ENCODE measurements at places on chromosomes 7 and 10.

- no peak for DNase-seq
Observed at GRCh38 chr7:55527307-55527706, 45.0 kb downstream of the VOPP1 start.

GRCh38 chr10:71888623-71889387 is 37.8 kb upstream of the PSAP start:
- peak; percentile 87 for DNase-seq

DNA sequence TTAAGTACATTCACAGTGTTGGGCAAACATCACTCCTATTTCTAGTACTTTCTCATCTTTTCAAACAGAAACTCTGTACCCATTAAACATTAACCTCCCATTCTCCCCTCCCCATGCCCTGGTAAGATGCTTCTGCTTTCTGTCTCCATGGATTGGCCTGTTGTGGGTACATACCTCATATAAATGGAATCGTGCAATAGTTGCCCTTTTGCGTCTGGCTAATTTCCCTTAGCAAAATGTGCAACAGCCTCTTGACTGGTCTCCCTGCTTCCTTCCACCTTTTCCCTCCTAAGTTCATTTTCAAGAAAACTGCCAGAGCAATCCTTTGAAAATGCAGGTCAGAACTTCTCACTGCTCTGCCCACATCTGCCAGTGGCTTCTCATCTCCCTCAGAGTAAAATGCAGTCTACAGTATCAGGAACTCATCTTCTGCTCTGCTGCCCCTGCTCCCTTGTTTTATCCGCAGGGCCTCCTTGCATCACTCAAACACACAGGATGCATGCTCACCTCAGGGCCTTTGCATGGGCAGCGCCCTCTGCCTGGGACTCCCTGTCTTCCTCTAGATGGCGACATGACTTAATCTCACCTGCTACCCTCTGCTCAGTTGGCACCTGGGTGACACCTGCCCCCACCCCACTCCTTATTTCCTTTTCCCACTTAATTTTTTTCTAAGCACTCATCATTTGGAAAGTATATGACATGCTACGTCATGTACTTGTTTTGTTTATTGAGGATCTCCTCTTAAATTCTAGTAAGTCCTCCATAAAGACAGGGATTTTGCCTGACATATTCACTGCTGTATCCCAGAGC is 44.3 kb upstream of the ECHDC3 start:
- no peak for DNase-seq

- DNase-seq: no peak
Observed at GRCh38 chr7:19009936-19010280, 107.5 kb downstream of the TWIST1 start.

DNA sequence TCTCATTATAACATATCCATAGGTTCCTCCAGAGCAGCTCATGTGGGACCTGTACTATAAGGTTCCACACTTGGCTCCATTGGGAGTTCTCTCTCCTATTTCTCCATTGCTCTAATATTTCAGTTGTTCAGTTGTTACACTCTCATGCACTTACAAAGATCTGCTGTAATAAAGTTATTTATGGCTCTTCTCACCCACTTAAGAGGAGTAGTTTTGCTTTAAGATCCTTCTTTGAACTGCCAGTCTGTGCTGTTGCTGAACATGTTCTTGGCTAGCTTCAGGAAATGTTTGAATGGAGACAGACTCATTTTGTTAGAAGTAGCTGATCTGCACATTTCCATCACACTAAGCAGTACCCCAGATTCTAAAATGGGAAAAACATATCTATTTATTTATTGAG is 250.1 kb downstream of the CDK14 start:
- DNase-seq: no peak

- DNase-seq: no peak
Observed at GRCh38 chr7:36961097-36961496, 236.8 kb upstream of the AOAH start.

GRCh38 chr10:97134110-97134509 is 51.6 kb downstream of the SLIT1 start:
- no peak for DNase-seq

DNA sequence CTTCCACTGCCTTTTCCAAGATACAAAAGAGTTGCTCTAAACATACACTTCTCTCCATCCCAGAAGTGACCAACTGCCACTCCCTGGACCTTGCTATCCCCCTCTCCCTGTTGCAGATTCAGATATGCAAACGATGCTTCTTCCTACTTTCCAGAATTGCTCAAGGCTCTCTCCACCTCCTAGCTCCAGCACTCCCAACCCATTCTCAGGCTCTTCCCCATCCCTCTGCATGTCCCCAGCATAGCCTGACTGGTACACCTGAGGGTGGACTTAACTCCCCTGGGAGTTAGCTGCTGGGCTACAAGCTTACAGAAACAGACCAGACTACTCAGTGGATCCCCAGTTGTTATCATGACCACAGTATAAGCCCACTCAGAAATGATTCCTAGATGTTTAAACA is 27.6 kb downstream of the MKRN1 start:
- DNase-seq: no peak

GRCh38 chr7:141073173-141073640 is 657 bp upstream of the TMEM178B start:
- DNase-seq: peak; percentile 50

DNA sequence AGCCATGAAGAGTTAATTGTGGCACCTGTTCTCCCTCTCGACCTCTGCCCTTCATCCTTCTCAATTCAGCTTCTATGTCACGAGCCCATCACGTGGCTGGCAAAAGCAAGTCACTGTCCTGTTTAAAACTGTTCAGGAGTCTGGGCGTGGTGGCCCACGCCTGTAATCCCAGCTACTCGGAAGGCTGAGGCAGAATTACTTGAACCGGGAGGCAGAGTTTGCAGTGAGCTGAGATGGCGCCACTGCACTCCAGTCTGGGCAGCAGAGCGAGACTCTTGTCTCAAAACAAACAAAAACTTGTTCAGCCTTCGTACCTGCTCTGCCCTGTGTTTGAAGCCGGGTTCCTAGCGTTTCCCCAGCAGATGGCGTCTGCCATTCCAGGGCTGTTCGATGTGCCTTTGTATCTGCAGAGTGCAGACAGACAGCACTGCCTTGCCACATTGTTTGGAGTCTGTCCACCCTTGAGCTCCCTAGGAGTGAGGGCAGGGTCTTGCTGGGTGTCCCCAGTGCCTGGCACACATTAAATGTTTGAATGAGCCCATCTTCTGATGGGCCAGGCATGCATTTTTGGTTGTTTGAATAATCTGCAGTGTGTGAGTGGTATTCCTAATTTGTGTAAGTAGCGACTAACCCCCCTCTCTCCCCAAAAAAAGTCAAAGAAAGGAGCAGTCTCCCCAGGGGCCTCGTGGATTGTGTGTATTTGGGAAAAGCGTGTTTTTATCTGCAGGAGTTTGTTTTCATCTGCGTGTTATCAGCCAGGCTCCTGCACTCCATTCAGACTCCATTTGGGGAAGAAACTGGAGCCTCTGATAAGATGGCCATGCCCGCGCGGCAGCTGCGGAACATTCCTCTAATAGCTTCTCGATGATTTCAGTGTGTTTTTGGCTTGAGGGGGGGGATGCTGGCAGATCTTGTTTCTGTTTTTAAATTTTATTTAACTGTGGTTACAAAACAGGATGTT is 61.2 kb downstream of the DNAJB6 start:
- peak; percentile 72 for DNase-seq

GRCh38 chr10:79944428-79945395 is 4.2 kb downstream of the SFTPD start:
- DNase-seq: no peak

DNA sequence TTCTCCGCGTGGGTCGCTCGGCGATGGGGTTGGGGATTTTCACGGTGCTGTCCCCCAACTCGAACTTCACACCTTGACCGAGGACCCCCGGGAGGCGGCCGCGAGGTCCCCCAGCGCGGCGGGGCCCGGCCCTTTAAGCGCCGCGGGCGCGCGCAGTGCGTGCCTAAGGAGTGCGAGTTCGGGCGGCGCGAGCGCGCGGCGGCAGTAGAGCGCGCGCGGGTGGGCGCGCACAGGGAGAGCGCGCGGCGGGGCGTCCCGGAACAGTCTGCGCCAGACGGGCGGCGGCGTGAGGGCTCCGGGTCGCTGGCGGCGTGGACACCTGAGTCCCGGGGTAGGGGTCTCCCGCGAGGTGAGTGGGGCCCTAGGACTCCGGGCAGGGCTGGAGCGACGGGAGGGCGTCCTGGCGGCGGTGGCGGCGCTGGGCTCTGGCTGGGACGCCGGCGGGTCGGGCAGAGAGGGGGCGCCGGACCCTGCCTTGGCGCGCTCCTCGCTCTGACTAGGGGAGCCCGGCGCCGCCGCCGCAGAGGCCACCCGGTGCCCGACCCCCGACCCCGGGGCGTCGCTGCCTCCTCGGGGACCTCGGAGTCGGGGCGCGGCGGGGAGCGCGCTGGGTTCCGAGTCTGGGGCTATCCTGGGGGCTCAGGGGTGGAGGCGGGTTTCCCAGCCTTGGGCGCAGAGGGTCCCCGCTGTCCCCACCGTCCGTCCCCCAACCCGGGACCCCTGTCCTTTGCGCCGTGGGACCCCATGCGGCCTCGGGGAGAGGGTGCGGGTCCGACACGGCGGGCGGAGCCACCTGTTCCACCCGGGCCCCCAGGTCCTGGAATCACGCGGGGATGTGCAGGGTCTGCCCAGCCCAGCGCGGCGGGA is at the start of gene PROSER2:
Gene PROSER2, plus strand, starts transcription at position 235 of the 867 bp plus-strand sequence. CDS start 28,722 bp downstream, outside the sequence.
- DNase-seq: peak; percentile 58

DNA sequence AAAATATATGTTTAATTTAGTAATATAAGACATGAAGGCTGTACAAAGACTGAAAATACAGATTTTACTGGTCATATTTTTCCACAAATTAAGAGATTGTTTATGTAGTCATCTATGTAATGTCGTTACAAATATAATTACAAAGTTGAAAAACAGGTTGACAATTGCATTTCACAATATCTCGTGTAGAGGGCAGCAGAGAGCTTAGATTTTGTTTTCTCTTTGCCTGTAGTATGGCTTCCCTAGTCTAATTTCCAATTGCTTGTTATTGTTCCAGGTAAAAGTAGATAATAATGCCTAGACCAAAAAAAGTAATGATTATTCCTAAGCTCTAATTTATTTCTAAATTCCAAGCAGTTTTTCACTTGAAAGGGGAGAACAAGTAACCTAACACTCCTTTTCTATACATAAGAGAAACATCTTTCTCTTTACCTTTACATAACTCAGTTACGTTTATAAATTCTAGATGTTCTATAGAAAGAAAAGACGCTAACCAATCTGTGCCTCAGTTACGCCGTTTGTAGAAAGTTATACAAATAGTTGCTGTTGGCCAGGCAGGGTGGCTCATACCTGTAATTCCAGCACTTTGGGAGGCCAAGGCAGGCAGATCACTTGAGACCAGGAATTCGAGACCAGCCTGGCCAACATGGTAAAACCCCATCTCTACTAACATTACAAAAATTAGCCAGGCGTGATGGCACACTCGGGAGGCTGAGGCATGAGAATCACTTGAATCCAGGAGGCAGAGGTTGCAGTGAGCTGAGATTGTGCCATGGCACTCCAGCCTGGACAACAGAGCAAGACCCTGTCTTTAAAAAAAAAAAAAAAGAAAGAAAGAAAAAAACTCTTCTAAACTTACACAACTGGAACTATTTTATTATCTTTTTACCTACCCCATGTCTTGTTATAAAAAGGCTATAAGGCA is 30.0 kb downstream of the NET1 start:
- peak; percentile 70 for DNase-seq

GRCh38 chr7:105648561-105649401 is 67.5 kb upstream of the EFCAB10 start:
- peak; percentile 47 for DNase-seq

GRCh38 chr7:40640566-40640965 is 505.8 kb downstream of the SUGCT start:
- peak; percentile 27 for DNase-seq

- DNase-seq: peak; percentile 97
Observed at GRCh38 chr7:4641667-4642467, 40.2 kb upstream of the FOXK1 start.

DNA sequence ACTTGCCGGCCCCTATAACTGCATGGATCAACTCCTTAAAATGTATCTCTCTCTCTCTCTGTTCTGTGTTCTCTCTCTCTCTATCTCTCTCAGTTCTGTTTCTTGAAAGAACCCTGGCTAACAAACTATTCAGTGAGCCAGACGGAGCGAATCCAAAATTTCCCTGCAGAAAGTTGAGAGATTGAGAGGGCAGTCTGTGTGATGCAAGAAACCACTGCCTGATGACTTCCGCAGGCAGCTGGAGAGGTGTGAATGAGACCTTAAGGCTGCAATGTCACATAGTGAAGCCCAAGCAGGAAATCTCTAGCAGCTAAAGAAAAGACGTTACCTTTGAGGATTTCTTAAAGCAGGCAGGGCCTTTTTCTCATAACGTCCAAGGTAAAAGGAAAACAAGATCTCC is 17.3 kb downstream of the FAM107B start:
- peak; percentile 99 for DNase-seq

- no peak for DNase-seq
Observed at GRCh38 chr10:110843031-110843430, 28.7 kb upstream of the PDCD4 start.

GRCh38 chr7:34224281-34224680 is 318.9 kb downstream of the BMPER start:
- no peak for DNase-seq

GRCh38 chr7:140559410-140559809 is 80.1 kb upstream of the MKRN1 start:
- DNase-seq: no peak

DNA sequence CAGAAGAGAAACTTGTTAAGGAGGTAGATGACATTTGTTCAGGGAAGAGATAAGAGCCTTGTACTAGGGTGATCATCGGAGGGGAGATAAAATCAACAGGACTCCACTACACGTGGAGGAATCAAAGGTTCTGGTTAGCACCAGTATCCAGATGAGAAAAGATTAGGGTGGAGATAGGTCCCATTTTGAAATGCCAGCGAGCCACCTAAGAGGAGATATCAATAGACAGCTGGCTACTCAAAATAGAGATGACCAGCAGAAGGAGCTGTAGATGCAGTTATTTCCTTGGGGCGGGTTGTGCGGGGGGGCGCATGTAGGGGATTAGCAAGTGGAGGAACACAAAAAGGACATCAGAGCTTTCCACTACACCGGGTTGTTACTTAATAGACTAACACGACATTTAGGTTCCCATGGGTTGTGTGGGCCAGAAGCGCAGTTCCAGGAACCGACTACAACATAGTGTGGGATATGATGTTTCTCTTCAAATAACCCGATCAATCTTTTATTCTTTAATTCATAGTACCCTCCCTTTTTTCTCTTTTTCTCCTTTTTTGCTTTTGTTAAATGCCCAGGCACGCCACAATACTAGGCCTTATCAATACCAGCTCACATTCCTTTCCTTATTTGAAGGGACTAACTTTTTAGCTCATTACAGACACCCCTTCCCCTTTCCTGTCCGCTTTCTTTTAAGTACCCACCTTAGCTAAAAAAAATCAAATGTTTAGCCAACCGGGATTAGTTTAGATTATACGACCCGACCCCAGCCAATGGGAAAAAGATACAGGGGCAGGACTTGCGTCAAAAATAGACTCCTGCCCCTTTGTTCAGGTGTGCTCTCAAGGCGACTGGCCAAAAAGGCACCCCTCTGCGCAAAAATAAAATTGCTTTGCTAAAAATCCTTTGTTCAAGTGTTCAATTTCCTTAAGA is 2.0 kb upstream of the KIF11 start:
- peak; percentile 67 for DNase-seq

DNA sequence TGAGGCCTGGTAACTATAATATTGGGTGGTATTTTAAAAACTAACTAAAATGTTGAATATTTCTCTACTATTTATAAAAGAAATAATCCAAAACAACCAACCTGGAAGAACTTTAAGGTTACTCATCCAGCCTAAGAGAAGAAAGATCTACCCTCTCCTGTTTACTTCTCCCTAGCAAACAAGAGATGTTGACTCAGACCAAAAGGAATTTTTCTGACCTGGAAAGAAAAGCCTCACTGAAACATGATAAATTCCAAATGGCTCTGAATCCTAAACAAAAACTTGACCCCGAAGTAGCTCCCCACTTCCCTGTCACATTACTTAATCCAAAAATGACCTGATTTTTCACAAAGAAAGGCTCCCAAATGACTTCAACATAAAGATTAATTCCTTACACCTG is 101.2 kb downstream of the PARD3 start:
- no peak for DNase-seq
